Esophagus squamous epithelium (tissue), 5 donors: ENCODE measurements at places on chromosomes 1 and 21.

DNA sequence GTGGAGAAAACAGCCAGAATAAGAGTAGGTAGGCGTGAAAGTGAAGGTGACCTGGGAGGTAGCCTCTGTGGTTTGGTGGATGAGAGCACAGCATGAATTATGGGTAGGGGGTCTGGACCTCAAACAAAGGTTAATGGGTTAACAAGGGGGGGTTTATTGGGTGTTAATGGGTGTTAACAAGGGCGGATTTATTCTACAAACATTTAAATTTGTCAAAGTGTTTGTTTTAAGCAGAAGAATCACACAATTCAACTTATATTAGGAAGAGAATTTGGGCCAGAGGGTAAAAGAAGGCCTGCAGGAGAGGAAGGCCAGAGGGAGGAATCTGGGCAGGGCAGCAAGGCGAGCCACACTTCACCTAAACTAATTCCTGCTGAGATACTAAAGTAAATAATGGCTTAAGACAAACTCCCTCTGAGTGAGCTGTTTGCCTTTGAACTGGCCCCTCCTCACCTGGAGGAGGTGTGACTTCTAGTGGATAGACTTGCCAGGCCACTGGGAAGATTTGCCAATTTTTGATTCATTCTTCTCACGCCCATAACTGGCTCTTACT lies 191.7 kb downstream of the GIPC2 start:
- no peak for DNase-seq

- DNase-seq: no peak
These were observed 315.7 kb downstream of the TPR start for GRCh38 chr1:186059311-186059710.

GRCh38 chr1:119032986-119033385 lies 44.8 kb upstream of the TBX15 start:
- no peak for DNase-seq

GRCh38 chr1:17278996-17279830 lies 28.8 kb upstream of the PADI4 start:
- no peak for DNase-seq

DNA sequence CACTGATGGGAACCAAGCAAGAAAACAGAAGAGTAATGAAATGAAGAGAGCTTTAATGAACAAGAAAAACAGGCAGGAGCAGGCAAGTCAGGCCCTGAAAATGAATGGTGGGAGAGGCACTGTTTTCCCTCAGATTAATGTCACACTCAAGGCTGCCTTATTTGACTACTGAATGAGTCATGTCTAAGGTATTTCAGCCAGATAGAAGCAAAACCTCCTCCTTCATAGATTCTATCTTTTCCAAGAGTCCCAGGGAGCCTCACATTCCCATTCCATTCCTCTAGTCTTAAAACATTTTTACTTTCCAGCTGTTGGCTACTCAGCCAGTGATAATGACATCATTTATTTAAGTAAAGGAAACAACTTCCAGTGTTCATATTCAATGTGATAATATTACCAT lies 228.4 kb upstream of the NRIP1 start:
- DNase-seq: no peak

DNA sequence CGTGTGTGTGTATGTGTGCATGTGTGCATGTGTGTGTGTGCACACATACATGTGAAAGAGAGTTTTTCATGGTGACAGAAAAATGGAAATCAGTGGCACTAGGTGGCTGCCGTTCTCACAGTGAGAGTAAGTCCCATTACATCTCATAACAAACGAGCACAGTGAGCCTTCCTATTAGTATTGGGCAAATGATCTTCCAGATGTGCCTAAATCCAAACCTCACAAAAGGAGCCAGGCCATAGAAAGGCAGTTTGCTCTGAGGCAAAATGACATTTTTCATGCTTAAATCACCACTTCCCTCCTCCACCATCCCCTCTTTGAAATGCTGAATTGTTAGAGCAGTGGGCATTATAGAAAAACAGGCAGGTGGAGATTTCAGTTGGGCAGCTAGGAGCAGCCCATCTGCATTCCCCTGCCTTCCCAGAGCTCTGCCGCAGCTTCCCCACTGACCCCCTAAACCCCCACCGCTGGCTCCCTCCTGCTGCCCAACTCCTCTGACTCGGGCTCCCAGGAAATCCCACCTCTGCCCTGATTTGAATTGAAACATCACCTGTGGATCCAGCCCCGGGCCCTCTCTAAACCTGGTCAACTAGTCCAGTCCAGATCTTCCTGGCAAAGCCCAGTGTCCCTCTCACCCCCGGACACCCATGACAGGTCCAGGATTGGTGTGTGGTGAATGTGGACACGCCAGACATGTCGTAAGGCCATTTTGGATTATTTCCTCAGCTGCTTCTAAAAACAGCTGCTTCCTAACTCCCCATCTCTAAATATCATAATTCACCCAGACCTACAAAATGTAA lies 190.5 kb downstream of the SEC16B start:
- DNase-seq: no peak

DNA sequence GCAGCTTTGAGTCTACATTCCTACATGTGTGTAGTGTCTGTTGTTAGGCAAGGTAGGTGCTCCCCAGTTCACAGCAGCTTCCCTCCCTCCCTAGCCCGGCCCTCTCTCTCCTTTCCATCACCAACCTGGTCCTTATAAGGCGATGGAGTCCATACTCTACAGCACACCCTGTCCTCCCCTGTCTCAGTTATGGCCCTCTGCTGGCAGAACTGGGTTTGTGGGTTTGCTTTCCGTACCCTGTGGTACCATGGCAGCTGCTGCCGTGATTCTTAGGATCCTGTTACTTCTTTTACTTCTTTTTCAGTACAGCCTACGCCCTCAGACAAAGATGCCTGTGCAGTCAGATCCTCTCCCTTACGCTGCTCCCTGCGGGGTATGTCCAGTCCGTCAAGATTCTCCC lies 31.7 kb downstream of the AK5 start:
- DNase-seq: no peak

- DNase-seq: no peak
These were observed 1.6 kb downstream of the ADAM15 start for GRCh38 chr1:155052439-155053395.

DNA sequence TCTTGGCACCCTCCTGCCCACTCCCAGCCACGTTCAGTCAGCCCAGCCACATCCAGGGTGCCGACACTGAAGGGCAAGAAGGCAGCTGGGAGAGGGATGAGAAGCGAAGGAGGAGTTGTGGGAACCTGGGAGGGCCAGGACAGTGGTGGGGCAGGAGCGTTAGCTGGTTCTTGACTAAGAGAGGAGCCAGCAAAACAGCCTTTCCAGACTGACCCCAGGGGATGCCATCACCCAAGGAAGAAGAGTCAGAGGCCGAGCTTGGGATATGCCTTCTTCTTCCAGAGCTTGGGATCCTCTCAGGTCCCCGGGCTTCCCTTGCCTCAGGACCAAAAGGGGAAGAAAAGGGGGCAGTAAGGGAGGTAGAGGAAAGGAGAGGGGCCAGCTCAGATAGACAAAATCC lies 7.2 kb downstream of the INKA2 start:
- no peak for DNase-seq

GRCh38 chr1:178241057-178241456 lies 147.2 kb downstream of the RASAL2 start:
- no peak for DNase-seq

DNA sequence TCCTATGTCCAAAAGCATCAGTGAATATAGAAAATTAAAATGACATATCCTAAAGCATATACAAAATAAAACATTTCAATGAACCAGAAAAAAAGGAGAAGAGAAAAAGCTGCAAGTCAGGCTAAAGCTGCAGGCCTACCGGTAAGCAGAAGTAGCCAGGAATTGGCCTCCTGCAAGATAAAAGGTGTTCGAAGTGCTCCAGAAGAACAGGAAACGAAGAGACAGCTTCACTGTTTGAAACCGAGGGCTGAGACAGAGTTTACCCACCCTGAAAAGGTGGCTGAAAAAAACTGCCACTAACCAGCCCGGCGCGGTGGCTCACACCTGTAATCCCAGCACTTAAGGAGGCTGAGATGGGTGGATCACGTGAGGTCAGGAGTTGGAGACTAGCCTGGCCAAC lies 37.4 kb downstream of the NSL1 start:
- DNase-seq: no peak

GRCh38 chr1:168591066-168591465 lies 14.7 kb downstream of the XCL1 start:
- no peak for DNase-seq

DNA sequence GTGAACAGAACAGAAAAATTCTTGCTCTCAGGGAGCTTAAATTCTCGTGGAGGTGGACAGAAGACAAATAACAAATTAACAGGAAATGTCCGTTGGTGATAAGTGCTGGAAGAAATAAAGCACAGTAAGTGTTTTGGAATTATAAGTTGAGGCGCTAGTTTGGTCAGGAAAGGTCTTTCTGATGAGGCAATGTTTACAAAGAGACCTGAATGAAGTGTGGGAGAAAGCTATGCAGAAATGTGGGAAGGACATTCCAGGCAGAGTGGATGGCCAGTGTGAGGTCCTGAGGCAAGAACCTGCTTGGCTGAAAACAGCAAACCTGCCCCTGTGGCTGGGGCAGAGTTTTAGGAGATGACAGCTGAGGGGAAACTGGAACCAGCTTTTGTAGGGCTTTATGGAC lies 23.3 kb downstream of the NGF start:
- no peak for DNase-seq

DNA sequence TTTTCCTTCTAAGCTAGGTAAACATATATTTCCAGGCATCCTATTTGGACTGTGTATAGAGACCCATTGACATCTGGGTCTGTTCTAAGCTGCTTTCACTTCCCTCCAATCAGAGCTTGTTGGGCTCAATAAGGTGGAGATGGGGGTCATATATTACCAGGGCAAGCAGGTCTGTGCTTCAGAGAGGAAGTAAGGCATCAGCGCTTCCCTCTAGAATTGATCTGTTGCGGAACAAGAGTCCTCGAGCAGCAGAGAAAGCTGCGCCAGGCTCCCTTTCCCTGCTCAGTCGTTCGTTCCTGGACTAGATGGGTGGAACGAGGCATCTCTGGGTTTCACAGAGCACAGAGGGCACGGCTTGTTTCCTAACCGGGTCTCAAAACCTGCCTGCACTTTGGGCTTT lies 63.5 kb downstream of the DISC1 start:
- no peak for DNase-seq

GRCh38 chr1:107979088-107979487 lies 14.1 kb upstream of the VAV3 start:
- no peak for DNase-seq

DNA sequence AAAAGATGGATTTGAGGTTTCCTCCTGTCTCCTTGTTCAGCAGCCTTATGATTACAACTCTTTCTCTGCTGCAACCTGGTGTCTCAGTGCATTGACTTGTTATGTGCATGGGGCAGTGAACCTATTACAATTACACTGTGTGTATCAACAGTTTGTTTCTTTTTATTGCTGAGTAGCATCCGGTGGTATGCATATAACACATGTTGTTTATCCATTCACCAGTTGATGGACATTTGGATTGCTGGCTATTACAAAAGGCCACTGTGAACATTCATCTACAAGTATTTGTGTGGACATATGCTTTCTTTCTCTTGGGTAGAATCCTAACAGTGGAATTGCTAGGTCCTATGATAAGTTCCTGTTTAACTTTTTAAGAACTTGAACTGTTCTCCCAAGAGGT lies 65.9 kb downstream of the FMO4 start:
- no peak for DNase-seq

GRCh38 chr1:172827841-172828240 lies 168.9 kb downstream of the FASLG start:
- DNase-seq: no peak

DNA sequence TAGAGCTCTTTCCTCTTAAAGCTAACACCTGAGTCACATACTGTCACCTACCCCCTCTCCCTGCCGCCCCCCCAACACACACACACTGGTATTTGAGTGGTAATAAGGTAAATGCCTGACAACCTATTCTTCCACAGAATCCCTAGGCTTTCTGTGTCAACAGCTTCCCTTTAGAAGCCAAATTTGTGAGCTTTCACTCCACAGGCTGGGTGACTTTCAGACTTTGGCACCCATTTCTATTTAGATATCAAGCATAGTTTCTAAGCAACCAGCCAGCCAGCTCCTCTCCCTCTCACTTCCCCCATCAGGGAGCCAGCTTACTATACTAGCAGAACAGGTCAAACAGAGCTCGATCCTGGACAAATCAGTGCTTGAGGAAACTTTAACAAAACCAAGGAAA lies 3.2 kb upstream of the C1orf74 start:
- DNase-seq: no peak

DNA sequence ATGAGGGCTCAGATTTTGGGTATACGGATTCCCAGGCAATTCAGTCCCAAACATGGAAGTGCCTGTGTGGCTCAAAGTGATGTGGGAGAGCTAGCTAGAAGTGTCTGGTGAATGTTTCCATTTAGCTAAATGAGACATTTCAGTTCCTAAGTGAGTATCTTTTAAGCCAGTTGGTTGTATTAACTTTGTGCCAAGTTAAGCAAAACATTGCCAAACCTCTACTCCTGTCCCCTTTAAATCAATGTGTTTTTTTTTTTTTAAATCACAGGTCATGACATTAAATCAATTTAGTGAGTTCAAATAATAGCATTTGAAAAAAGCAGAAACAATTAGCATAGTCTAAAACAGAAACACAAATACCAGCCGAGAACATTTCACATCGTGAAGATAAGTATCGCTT lies 230.1 kb downstream of the ASTN1 start:
- no peak for DNase-seq

DNA sequence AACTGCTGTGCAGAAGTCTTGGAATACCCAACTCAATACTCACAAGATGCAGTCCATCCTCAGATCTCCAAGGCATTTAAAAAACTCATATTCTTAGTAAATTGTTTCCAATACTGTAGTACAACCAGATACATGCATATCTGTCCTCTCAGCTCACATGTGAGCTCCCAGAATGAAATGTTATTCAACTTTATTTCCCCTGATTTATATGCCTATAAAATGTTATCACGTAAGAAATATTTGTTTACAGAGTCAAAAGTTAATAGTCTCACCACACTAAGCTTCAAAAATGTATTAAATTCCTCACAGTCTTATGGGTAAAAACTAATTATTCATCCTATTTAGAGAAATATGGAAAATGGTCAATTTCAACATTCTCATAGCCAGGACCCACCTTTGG lies 56.6 kb downstream of the LTN1 start:
- no peak for DNase-seq

DNA sequence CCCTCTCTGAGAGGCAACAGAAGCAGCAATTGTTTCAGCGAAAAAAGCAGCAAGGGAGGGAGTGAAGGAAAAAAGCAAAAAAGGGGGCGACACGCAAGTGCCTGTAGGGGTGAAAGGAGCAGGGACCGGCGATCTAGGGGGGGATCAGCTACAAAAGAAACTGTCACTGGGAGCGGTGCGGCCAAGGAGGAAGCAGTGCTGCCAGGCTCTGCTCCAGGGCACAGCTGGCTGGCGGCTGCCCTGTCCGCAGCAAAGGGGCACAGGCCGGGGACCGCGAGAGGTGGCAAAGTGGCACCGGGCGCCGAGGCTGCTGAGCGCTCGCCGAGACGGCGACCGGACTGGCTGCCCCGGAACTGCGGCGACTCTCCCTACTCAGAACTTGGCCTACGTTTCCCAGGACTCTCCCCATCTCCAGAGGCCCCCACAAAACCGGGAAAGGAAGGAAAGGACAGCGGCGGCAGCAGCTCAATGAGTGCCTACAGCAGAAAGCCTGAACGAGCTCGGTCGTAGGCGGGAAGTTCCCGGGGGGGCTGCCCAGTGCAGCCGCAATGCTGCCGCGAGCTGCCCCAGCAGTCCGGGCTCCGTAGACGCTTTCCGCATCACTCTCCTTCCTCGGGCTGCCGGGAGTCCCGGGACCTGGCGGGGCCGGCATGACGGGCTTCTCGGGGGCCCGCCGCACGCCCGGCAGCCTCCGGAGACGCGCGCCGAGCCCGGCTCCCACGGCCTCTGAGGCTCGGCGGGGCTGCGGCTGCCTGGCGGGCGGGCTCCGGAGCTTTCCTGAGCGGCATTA lies 1.0 kb upstream of the CDKN2C start:
- DNase-seq: no peak

- DNase-seq: no peak
These were observed 40.8 kb downstream of the PTPRC start for GRCh38 chr1:198679535-198680173.
